ENCODE measurements at places on chromosomes 3 and 15. TPM values are rescaled to one million over a fixed set of nuclear protein-coding genes. Genes with fewer than 3 reads are reported as not detected.
A peak's percentile ranks its signal among the peaks of the same experiment; 100 is the strongest.

Gene FSIP1
- total RNA-seq, result 0.37 TPM

Gene TMEM207
- not detected for total RNA-seq

GRCh38 chr15:78640527-78641101 lies 396 bp downstream of the CHRNB4 start:
- DNase-seq, result no peak

GRCh38 chr3:37491343-37491742 lies 317.0 kb upstream of the LRRFIP2 start:
- DNase-seq, result no peak

- DNase-seq, result no peak
These were observed 65.4 kb upstream of the ITGA11 start for GRCh38 chr15:68497206-68497910.

- no peak for DNase-seq
These were observed 975.3 kb upstream of the GBE1 start for GRCh38 chr3:82736696-82737277.

- no peak for DNase-seq
These were observed 6.2 kb upstream of the THRB start for GRCh38 chr3:24500806-24501205.

DNA sequence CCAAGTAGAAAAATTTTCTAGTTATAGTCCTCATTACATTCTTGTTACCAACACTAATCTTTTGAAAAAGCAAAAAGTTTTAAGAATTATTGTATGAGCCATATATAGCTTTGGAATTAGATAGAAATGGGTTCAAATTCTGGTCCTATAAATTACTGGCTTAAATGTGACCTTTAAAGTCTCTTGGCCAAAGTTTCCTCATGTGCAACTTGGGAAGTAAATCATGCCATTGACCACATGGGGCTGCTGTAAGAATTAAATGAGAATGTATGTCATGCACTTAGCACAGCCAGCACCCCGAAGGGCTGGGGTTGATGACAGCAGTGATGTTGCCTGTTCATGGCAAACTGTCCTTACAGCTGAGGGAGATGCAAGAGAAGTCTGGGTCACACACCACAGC lies 108.3 kb downstream of the TOP2B start:
- no peak for DNase-seq

Gene GOLGA8H
- 2.2 TPM for total RNA-seq

- DNase-seq, result no peak
These were observed 343.5 kb downstream of the NEK10 start for GRCh38 chr3:27025718-27026117.

- no peak for DNase-seq
These were observed 8.6 kb upstream of the EEFSEC start for GRCh38 chr3:128144512-128145187.

DNA sequence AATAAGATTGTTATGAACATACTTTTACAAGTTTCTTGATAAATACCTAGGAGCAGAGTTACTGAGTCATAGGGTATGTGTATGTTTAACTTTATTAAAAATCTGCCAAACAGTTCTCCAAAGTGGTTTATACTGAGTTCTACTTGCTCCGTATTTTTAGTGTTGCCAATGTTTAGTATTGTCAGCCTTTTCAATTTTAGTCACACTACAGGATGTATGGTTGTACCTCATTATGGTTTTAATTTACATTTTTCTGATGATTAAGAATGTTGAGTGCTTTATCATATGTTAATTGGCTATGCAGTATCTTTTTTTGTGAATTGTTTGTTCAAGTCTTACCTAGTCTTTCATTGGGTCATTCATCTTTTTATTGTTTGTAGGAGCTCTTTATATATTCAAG lies 4.3 kb downstream of the TMOD3 start:
- no peak for DNase-seq

DNA sequence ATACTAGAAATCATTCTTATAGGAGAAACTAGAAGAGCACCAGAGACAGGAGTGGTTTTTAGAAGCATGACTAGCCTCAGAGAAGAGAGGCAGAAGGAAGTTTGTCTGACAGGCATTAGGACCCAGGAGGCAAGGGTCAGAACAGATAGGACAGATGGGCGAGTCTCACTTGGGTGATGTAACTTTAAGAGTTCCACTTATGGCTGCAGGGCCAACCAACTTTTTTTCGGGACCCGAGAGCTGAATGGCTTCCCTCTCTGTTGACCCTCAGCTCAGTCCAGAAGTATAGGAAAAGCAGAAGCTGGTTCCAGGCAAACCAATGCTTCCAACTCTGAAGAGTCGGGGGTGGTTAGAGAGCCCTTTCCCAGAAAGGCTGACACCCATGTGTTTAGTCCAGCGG lies 136.6 kb upstream of the SETMAR start:
- no peak for DNase-seq

GRCh38 chr3:48738926-48739616 lies 22.1 kb upstream of the IP6K2 start:
- DNase-seq, result no peak

Gene TIGIT
- 0.32 TPM for total RNA-seq

- DNase-seq, result no peak
These were observed 20.4 kb downstream of the TMOD3 start for GRCh38 chr15:51849860-51850259.

Gene RYR3
- total RNA-seq, result 0.65 TPM

- peak; percentile 12 for DNase-seq
These were observed 6.9 kb downstream of the ABTB1 start for GRCh38 chr3:127679534-127680145.

Gene DUOX1
- total RNA-seq, result 2.0 TPM

GRCh38 chr3:194083637-194084224 lies 52.2 kb upstream of the HES1 start:
- DNase-seq, result no peak

GRCh38 chr3:41574900-41575299 lies 375.6 kb downstream of the CTNNB1 start:
- DNase-seq, result no peak

DNA sequence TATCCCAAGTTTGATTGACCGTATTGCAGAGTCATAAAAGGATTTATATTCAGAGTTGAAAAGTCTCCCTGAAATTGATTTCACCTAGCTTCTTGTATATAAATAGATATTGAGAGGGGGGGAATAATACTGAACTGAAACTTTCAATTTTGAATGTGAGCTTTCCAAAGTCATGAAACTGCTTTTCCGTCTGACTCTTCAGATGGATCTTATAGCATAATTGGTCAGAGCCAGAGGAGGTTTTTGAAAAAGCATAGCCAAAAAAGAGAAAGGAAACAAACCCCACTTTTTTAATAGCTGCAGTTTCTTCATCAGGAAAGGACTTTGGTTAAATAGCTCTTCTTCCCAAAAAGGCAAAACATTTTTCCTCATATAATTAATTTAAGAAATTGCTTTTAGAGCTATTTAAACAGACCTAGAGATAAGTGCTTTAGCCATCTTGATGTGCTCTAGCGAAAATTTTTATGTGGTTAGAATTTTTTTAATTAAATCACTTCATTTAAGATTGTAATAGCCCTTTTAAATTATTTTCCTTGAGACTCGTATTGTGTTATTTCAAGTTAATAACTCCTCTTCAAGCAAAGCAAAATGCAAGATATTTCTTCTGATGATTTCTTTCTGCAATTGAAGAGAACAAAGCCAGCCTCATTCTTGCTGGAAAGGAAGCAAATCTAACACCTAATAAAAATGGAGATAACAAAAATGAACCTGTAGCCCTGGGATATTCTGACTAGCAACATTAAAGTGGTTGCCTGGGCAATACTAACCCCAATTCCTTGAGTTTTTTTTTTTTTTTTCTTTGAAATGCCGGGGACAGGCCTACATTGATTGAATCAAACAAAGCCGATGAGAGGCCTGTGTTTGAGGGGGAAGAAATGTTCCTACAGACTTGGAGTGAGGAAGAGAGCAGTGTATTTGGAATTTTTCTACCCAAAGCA lies 173.6 kb downstream of the PTPRG start:
- no peak for DNase-seq

- no peak for DNase-seq
These were observed 7.7 kb downstream of the DUOXA2 start for GRCh38 chr15:45121706-45122417.
